HTR-8/SVneo (cell line): ENCODE measurements at places on chromosomes 13 and 19.

DNA sequence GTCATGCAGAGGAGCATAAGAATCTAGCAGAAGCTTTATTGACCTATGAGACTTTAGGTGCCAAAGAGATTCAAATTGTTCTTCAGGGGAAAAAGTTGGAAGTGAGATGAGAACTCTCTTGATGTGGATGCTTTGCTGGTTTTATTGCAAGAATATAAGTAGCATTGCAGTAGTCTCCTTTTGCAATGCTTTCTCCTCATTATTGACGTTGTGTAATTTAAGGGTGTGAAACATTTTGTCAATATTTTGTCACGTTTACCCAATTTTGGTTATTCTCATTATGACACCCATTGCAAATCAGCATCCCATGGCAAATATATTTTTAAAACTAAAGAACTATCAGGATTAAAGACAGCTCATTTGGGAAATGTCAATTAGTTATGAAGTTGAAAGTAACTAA, 11.9 kb upstream of the LILRB5 start:
- no peak for DNase-seq

DNA sequence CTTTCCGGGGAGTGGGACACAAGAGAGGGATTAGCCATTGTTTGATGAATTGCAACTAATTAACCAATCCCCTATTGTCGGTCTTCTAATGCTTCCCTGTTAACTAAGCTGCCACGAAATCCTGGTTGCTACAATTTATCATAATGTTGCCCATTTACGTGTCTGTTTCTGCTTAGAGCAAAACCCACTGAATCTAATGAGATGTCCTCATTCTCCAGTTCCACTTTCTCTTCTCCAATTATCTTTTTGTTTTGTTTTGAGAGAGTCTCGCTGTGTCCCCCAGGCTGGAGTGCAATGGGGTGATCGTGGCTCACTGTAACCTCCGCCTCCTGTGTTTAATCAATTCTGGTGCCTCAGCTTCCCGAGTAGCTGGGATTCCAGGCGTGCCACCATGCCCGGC, 5.2 kb upstream of the DPP9 start:
- no peak for DNase-seq

DNA sequence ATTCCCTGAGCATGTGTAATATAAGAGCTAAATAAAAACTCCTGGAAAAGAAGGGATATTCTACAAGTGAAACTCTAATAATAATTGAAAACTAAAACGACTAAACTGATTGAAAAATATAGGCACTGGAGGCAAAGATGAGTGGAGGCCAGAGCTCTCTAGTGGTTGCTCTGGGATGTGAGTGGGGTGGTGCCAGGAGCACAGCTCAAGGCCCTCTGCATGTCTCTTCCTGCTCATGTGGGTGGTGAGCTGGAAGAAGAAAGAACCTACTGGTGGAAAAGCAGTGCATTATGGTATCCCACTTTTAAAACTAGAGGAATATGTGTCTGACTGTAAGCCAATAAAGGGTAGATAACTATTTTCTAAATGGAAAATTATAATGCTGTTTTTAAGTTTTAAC, 15.8 kb upstream of the ARHGEF7 start:
- DNase-seq: no peak

- DNase-seq: no peak
Observed at GRCh38 chr13:95698047-95698749, 21.3 kb downstream of the DNAJC3 start.

DNA sequence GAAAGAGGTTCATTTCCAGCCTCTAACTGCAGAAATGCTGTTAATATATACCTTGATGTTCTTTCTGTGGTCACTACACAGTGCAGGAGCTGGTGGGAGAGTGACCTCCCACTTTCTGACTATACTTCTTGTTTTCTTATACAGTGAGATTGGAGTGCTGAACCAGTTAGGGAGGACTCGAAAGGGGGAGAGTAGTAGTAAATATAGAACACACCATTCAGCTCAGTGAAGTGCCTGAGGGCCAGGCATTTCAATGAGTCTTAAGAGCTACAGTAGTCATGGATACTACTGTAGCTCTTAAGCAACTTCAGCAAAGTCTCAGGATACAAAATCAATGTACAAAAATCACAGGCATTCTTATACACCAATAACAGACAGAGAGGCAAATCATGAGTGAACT, 372.9 kb downstream of the MTUS2 start:
- no peak for DNase-seq

DNA sequence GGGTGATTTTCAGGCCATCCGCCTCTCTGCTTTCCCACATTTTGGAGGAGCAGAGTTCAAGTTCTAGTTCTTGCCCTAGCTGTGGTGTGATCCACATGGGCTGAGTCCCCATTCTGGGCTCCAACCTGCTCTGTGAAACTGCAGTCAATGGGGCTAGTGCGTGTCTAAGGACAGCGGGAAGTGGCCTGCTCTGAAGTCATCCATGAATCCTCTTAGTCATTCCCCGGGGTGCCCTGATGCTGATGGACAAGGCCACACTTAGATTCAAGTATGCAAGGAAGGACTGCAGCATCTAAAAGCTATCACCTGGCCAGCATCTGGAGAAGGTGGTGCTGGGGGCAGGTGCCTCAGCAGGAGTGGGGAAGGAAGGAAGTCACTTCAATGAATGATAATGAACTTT, 94.6 kb downstream of the TSHZ3 start:
- no peak for DNase-seq

GRCh38 chr19:6241056-6241455, 38.7 kb downstream of the MLLT1 start:
- no peak for DNase-seq

- DNase-seq: no peak
Observed at GRCh38 chr13:50916701-50917184, 7.2 kb downstream of the RNASEH2B start.

- no peak for DNase-seq
Observed at GRCh38 chr13:51346397-51346796, 6.9 kb downstream of the SERPINE3 start.

- DNase-seq: no peak
Observed at GRCh38 chr19:49666120-49666444, 349 bp downstream of the BCL2L12 start.

GRCh38 chr13:74569251-74569650, 435.0 kb upstream of the KLF12 start:
- DNase-seq: no peak

DNA sequence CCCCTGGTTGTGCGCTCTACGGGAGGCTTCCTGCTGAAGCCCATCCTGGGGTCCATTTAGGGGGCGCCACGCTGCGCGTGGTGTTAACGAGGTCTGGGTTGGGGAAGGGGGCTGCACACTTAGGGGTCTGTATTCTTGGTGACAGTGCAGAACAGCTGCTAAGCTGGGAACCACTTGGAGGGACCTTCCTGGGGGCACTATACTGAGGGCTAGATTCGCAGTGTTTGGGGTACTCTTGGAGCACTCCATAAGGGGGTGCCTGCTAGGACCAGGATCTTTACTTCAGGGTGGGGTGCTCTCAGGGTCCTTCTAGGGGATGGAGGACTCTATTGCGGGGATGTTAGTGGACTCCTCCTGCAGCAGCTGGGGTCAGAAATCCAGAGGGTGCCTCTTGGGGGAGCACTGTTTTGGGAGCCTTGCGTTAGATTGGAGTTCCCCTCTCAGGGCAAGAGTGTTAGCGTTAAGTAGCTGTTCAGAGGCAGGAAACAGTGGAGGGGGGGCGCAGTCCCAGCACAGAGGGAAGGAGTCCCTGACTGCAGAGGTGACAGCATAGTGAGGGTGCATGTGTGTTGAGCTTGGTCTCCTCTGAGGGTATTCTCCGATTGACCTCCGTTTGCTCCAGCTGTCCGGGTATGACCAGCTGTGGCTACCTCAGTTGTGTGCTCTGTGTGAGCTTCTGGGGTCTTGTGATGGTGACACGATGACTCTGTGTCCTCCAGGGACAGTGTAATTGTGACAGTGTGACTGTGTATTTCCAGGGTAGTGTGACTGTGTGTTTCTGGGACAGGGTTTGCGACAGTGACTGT, 1.1 kb downstream of the PDE4A start:
- DNase-seq: no peak

- no peak for DNase-seq
Observed at GRCh38 chr13:40666933-40667621, 636 bp upstream of the FOXO1 start.

GRCh38 chr13:93388701-93389100, 162.1 kb downstream of the GPC6 start:
- DNase-seq: no peak

- DNase-seq: peak; percentile 28
Observed at GRCh38 chr19:4676955-4677731, 7.0 kb upstream of the MYDGF start.

DNA sequence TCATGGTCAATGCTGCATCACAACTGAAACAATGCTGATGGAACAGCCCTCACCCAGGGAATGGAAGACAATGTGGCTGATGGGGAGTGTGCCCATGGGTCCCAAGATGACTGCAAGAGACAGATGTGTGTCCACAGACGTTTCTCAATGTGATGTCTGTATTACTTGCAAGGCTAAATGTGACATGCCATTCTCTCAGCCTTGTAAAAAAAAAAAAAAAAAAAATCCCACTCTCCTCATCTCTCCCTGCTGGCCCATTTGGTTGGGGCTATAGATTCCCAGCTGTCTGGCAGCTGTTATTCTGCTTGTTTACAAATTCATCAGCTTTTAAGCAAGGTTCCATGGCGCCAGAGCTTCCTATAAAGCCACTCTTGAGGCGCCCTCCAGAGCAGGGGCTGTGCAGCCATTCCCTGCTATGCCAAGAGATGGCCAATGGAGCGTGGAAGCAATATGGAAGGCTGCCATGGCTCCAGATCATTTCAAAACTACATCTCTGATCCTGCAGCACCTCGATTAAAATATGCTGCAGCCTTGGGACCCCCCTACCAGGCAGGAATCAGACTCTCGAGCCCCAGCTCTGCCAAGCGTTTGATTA, 294.8 kb downstream of the FOXO1 start:
- no peak for DNase-seq

DNA sequence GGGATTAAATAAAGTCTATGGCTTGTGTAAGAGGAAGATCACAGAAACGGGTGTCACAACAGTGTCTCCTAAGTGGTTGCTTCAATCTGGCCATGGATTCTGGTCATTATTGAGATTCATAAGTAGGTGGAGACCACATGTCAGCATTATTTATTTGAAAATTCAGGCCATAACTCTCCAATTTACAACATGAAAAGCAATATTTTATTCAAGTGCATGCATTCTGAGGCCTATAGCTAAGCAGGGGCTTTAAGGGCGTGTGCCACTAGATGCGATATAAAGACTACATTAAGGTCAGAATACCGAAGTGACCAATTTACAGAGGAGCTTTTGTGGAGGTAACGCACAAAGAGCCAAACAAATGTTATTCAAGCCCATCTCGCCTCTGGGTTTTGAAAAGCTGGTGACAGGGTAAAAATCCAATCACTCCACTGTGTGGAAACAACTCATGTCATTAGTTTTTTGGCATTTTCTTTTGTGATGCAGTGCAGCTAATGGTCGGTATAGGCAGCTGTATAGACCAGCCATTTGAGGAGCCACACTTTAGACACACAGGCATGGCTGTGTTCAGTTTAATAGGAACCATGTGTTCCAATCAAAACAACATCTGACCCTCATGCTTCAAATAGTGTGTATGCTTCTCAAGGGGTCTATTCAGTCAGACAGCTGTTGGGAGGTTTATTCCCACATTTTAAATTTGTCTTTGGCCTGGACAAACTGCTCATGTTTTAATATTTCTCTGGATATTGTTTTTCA, 123.7 kb downstream of the KL start:
- no peak for DNase-seq

- no peak for DNase-seq
Observed at GRCh38 chr19:588093-588740, 1.5 kb upstream of the HCN2 start.

DNA sequence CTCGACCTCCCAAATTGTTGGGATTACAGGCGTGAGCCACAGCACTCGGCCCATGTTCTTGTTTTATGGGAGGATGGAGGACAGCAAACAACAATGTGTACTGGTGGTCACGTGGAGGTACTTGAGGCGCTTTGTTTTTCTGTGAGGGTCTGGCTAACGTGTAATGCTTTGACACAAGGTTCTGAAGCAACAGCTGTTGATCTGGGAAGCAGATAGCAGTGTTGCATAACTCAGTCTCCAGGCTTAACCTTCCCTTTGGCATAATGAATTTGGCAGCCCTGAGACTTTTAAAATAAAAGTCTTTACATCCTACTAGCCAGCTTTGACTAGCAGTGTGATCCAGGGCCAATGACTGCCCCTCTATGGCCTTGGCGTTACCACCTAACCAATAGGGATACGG, 6.9 kb upstream of the ZNF580 start:
- no peak for DNase-seq

DNA sequence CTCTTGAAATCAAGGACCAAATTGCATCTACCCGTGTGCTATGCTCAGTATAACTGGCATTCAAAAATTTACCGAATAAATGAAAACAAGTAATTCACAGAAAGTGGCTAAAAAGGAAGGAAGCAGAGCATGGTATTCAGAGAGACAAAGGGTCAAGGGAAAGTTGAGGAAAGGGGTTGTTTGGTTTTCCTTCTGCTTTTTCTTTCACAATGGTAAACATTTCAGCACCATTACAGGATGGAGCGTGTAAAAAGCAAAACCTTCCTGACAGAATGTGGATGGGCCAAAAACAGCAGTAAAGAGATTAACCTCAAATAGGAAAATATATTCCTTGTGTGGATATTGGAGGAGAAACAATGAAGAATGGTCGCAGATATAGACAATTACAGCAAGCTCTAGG, 14.8 kb downstream of the DIAPH3 start:
- DNase-seq: no peak

- peak; percentile 55 for DNase-seq
Observed at GRCh38 chr19:48999481-49000325, 6.0 kb downstream of the RUVBL2 start.

GRCh38 chr13:73403355-73404120, 344.7 kb downstream of the KLF5 start:
- DNase-seq: no peak

DNA sequence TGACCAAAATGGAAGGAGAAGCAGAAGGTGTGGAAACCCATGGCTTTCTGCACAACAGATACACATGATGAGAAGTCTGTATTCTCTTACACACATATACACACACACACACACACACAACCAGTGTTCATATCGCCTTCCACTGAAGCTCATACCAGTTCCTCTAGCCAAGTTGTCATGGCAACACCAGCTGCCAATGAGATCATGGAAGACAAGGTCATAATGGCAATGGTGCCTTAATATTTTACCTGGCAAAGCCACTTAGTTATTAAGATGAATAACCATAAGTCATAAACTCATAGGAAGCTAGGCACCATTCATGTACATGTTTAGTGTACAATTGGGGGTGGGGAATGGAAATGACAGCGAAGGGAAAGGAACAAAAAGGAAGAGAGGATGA, 2.6 kb upstream of the DHRS12 start:
- DNase-seq: no peak

DNA sequence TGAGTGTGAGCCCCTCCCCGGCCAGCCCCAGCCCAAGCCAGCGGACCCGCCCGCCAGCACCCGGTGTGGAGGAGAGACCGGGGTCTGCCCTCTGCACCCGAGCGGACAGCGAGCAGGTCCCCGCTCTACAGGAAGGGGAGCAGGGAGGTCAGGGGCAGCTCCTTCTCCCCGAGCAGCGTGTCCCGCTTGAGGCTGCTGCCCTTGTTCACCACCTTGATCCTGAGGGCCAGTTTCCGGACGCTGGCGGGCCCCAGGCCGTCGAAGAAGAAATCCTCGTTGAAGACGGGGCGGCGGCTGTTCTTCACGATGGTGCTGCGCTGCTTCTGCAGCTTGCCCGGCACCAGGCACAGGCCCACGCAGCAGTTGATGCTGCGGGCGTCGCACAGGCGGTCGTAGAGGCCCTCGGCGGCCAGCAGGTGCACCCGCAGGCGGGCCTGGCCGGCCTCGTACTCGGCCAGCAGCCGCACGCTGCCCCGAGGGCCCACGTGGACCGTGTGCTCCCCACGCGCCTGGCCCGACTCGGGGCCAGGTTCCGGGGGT, 1.9 kb downstream of the C2CD4C start:
- no peak for DNase-seq

- no peak for DNase-seq
Observed at GRCh38 chr13:73195091-73195490, 136.3 kb downstream of the KLF5 start.
